ENCODE measurements at places on chromosomes 3 and 15.
A peak's percentile ranks its signal among the peaks of the same experiment; 100 is the strongest.

DNA sequence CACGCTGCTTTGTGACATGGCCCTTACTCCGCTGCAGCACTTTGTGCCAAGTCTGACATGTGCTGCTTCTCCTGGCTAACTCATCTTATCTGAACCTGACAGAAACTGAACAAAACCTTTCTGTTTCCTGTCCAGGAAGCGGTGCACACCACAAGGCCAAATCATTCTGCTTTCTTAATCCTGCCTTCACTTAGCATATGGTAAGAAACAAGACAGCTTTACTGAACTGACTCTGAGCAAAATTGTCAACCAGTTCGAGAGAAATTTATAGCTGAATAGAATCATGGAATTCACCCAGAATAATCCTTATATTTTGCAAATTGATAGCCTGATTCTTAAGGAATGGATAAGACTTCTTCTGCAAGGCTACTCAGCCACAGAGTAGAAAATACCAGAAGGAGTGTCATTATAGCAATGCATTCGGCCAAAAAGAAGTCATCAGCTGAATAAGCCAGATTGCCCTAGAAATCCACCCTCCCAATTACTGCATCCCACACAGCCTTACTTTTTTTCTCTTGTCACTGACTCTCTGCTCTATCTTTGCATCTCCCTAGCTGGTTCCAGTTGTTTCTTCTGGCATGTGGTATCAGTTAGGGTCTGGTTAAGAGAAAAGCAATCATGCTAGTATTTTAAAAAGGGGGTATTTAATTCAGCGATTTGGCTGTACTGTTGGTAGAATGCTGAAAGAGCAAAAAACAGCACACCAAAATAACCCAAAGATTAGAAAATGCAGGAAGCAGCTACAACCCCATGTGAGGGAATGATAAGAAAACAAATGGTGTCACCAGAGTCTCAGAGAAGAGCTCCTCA is 41.6 kb upstream of the STRIT1 start:
- DNase-seq: no peak

- DNase-seq: no peak
Observed at GRCh38 chr3:65729555-65729954, 309.2 kb downstream of the MAGI1 start.

DNA sequence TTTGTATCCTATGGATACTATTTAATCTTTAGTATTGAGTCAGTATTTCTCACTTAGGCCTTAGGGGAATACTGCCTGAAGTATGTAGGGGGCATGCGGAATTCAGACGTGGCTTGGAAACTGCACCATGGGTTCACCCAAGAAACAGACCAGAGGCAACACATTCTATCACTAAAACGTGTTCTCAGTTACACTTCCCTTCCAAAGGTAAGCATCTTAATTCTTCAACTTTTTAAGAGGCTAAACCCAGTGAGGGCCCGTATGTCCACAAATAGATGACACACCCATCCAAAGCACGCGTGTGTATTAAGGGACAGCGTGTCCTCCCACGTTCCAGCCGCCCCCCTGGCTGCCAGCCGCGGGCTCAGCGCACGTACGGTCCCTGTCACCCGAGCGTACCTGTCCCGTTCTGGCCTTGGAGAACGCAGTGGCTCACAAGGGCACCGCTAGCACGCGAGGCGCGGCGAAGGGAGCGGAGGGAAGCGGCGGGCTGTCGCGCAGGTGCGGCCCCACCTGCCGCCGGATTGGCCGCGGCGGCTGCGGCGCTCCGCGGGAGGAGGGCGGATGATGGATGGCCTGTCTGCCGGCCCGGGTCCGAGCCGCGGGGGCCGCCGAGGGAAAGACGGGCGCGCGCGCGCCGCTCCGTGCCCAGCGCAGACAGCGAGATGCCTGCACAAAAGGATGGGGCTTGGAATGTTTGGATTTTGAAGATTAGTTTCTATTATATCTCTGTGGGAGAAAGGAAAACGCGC is 1003.9 kb upstream of the NR2F2 start:
- DNase-seq: no peak

DNA sequence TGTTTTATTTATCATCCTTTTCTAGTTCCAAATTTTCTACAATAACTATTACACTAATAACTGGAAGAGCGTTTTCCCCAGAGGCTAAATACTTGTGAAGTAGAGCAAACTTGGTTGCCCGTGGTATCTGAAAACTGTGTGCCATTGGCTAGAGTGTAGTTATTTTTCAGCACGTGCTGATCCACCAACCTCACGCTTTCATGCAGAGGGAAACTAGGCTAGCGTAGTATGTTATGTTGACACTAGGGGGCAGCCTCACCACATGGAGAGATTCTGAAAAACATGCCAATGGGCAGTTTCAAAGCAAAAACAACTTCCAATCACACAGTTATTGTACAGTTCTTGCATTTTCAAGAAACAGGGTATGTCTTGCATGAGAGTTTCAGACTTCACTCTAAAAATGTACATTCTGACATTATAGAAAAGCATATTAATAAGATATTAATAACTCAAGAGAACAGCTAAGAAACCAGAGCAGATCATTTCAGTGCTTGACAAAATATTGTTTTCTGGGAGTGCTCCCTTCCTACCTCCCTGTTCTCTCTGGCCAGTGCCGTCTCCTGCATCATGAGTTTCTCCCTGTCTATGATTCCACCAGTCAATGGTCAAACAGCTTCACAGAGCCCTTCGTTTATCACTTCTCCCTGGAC is 39.7 kb downstream of the SPATA12 start:
- peak; percentile 28 for DNase-seq

DNA sequence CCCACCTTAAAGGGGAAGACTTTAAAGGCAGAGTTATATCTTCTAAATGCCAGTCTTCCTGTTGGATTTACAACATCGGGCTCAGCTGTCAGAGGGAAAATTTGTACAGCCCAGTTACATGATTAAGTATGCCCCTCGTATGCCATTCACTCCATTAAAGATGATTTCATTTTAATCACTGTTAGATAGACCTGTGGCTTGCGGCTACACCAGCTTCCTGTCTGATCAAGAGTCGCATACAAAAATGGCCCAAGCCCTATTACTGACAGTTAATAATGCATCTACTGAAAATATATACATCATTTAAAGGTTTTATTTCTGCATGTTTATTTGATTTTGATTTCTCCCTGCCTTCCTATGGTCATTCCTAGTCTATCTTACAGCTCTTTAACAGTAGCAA is 7.1 kb downstream of the EIF4E3 start:
- DNase-seq: peak; percentile 42

DNA sequence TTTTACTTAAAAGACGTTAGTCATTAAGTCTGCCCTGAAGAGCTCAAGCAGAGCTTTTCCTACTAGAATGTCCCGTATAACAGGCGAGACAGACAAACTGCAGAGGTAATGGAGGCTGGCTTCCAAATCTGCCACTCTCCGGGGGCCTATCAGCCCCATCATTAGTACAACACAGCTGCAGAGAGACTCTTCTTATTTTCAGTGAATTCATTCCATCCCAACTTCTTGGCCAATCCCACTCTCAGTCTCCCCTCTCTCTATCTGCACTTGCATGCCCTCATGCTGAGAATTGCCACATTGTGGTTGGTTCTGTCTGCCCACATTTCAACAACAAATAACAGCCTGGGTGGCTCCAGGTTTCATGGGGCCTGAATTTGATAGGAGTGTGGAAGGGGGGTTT is 412.7 kb downstream of the ERC2 start:
- DNase-seq: no peak

- DNase-seq: no peak
Observed at GRCh38 chr15:31458596-31459399, 132.2 kb downstream of the KLF13 start.

Data from central memory CD4-positive, alpha-beta T cell (primary cell).